ENCODE measurements at places on chromosomes 11 and 22. TPM values are rescaled to one million over a fixed set of nuclear protein-coding genes. Genes with fewer than 3 reads are reported as not detected.

DNA sequence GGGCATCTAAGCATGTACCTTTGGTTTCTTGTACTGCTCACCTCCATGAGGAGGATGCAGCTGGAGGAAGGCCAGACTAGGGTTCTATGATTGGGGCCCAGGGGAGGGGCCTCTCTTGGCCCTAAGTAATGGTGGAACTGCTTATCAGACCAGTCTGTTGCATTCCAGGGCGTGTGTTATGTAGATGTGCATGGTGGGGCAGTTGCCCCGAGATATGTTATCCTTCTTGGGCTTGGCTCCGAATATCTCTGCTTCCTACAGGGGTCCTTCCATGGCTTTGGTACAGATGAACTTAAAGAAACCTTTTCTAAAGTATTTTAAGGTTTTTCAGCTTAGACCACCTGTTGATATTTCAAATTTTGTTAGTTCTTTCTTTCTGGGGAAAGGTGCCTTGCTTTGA lies 126.0 kb downstream of the SWAP70 start:
- no peak for DNase-seq

DNA sequence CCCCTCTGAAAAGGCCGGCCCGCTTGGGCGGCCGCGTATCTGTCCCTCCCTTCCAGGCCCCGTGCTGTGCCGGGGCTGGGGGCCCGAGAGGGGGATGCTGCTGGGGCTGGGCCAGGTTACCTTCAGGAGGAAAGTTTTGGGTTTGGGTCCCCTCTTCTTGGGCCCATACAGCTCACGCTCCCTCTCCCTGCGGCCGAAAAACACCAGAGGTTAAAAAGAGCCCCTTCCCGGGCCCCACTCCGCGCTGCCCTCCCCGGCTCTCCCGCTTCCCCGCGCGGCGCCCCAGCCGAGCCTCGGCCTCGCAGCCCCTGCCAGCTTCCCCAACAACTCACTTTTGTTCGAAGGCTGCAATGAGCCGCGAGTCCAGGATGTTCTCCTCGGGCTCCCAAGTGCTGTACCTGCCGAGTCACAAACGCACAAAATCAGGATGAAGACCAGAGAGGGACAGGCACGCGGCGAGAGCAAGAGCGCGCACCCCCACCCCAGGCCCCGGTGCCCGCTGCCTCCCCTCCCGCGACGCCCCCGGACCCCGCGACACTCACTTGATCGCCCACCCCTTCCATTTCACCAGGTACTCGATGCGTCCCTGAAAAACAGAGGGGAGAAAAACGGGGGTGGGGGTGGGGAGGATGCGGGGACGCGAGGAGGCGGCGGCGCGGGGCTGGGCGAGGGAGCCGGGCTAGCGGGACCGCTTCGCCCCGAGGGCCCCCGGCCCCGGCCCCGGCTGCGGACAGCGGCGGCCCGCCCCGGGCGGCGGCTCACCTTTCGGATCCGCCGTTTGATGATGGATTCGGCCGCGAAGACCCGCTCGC lies 450 bp downstream of the CBX6 start:
- DNase-seq, result no peak

DNA sequence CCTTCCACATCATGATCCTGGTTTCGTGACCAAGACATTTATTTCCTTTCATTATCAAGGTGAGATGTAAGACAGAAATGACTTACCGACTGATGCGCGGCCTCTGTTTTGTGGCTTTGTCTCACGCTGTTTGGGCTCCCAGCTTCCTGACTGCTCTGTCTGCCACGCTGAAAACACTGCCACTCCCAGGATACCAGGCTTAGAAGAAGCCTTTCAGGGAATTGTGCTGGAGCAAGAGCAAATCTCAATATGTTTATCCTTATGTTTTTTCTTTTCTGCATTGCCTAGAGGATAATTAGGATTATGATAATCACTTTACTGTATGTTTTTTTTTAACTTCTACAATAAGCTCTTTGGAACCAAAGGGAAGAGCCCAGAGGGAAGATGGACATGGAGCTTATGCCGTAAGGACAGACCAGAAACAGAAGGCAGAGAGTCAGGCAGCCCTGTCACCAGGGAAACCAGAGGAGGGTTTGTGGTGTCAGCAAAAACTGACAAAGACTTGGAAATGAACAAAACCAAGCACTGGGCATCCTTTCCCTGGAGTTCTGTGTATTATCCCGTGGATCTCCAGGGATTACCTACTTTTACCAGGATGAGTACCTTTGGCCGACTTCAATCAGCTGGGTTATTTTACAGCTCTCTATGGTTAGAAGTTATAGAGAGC lies 68.2 kb upstream of the ISX start:
- DNase-seq, result no peak

Gene MPZL3
- total RNA-seq, result 16.8 TPM

- no peak for DNase-seq
Measured at GRCh38 chr11:20489948-20490347, 102.4 kb downstream of the PRMT3 start.

Gene RPL3
- total RNA-seq, result 3,777 TPM

DNA sequence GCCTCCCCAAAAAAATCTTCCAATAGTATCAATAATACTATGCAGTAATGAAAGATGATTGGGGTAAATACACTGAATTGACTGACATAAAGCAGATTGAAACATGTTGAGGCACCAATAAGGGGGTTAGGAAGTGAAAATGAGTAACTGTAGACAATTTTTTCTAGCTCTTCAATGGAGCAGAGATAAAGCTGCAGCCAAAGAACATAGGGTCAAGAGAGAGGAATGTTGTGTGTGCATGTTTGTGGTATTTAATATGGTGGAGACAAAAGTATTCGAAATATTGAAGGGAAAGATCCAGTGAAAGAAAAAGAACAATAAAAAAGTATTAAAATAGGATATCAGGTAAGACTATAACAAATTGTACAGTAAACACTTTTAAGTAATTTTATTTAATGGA lies 450.0 kb upstream of the CCDC179 start:
- DNase-seq, result no peak

- DNase-seq, result no peak
Measured at GRCh38 chr11:76614471-76615179, 55.9 kb downstream of the LRRC32 start.

GRCh38 chr22:29702000-29702930 lies 17.5 kb upstream of the CABP7 start:
- DNase-seq, result no peak

Measured in CD8-positive, alpha-beta T cell (primary cell).